ENCODE measurements at places on chromosomes 6 and 20.

DNA sequence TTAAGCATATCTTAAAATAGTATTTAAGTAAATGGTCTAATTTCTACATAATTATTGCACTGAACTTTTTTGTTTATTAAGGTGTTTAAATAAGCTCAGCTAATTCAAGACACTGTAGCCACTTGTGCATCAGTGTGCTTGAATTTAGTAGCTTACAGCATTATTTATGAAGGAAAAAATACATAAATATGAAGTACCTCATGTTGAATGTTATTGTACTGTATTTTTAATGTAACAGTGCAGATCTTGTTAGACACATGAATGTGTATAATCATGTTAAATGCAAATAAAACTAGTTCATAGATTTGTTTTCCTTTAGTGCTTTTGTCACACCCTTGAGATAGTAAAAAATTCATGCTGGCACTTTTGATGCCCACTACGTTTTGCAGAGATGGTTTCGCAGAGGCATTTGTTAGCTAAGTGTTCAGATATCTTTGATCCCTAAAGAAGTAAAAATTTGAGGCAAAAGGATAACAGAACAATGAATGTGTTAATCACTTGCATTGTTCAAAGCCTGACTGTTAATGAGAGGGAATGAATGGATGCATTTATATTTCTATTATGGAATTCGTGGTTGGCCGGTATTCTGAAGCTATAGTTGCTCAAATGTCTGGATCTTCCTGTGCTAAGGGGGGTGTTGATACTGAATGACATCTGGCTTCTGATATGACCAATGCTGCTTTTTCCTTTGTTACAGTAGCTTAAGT lies 8.8 kb downstream of the BTBD3 start:
- DNase-seq: no peak

GRCh38 chr6:166752928-166753721 lies 126.1 kb upstream of the RPS6KA2 start:
- DNase-seq: no peak

- DNase-seq: no peak
Measured at GRCh38 chr6:130966344-130966980, 96.6 kb downstream of the EPB41L2 start.

DNA sequence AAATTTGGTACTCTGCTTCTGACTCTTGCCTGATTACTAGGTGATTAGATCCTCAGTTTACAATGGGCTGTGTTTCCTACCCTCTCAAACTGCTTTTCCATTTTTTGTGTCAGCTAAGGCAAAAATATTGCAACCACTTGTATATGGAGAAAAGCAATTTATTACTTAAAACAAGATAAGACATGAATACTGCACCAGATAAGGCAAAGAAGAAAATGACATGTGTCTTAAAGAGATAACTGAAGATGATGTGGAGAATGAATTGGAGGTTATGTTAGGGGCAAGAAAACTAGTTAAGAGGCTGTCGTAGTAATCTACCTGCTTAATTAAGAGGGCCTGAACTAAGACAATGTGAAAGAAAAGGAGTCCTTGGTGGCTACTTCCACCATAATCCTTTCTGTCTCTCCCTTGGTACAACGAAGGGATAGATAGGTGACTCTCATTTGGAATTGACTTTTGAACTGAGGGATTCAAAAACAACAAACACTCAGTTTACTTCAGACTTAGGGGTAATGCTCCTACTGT lies 16.3 kb upstream of the REV3L start:
- DNase-seq: no peak

Data from GM04504 (cell line).